Activated T-cell treated with anti-CD3 and anti-CD28 coated beads, Interleukin-2, amount 50 U/mL, for 1 hour (primary cell): ENCODE measurements at places on chromosomes 3 and 15.
A peak's percentile ranks its signal among the peaks of the same experiment; 100 is the strongest.

GRCh38 chr15:79035111-79035601 lies 55.4 kb downstream of the RASGRF1 start:
- DNase-seq, result no peak

DNA sequence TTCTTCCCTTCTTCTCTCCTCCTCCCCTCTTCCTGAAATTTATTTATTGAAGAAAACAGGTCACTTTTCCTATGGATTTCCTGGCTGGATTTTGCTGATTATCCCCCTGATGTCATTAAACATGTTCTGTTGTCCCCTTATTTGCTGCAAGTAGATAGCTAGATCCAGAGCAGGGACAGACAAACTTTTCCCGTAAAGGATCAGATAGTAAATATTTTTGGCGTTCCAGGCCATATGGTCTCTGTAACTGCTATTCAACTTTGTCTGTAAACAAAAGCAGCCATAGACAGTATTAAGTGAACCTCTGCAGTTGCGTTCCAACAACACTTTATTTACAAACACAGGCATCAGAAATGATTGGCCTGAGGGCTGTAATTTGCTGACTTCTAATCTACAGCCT lies 241.3 kb downstream of the NEK10 start:
- no peak for DNase-seq

GRCh38 chr3:36312351-36312750 lies 68.0 kb upstream of the STAC start:
- DNase-seq, result no peak

DNA sequence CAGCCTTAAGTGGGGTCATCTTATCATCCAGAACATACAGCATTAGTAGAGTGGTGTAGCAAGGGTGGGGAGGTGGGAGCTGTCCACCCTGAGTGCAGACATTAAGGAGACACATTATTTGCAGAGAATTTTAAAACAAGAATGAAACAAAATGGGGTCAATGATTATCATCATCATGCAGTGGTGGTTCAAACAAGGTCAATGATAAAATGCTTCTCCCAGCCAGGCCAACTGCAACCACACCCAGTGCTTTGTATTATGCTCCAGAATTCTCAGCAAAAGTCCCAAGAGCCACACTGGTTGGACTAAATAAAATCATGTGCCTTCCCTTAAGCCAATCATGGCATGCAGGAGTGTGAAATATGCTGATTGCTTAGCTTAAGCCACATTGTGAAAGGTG lies 96.7 kb upstream of the FHIT start:
- DNase-seq, result no peak

GRCh38 chr3:103446953-103447629 lies 1012.3 kb downstream of the ZPLD1 start:
- DNase-seq, result no peak

DNA sequence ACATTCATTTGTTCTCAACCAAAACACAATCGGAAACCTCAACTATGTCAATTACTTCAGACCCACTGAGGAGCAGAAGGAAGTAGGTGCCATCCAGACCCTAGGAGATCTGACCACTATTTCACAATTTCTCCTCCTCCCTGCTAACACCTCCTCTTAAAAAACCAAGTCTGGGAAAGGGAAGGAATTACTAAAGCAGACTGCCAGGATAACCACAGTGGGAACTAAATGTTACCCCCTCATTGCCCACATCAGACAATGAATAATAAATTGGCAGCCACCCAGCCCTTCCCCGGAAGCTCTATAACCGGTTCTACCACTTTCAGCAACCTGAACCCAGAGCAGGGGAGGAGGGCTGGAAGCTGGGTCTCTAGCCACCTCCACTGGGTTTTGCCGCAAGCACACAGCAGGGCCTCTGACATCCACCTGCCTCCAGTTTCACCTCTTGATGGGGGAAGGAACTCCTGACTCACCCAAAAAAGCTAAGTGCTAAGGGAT lies 17.6 kb downstream of the C15orf62 start:
- peak; percentile 50 for DNase-seq

- DNase-seq, result no peak
Measured at GRCh38 chr15:60442763-60443162, 36.2 kb downstream of the ICE2 start.

GRCh38 chr15:57190208-57190607 lies 186.1 kb upstream of the CGNL1 start:
- DNase-seq, result no peak

DNA sequence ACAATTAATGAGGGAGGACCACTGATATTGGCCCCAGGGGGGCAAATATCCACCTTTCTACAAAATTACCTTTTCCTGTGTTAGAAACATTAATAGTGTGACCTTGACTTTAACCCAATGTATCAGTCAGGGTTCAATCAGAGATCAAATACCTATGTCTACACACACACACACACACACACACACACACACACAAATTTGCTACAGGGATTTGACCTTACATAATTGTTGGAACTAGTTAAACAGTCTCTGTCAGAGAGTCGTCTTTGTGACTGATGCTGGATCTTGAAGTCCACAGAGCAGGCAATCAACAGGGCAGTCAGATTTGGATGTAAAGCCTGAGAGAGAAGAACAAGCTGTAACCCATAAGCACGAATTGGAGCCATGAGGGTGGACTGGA lies 32.5 kb downstream of the TM4SF4 start:
- no peak for DNase-seq

GRCh38 chr3:38805004-38805403 lies 11.0 kb downstream of the SCN10A start:
- no peak for DNase-seq

DNA sequence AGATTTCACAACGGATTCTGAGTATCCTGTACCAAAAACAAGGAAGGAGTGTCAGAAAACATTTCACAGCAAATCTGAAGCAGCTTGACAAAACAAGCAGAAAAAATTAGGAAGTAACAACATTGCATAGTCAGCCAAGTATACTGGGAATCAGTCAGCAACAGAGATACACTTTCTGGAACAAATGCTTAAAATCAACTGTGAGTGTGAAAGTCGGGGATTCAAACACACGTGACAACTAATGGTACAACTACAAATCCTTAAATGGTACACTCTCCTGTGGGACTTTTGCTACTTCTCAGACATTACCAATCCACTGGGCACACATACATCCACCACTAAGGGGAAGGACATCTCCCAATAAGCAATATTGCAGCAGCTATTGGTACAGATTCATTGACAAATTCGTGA lies 296.6 kb upstream of the MME start:
- no peak for DNase-seq

DNA sequence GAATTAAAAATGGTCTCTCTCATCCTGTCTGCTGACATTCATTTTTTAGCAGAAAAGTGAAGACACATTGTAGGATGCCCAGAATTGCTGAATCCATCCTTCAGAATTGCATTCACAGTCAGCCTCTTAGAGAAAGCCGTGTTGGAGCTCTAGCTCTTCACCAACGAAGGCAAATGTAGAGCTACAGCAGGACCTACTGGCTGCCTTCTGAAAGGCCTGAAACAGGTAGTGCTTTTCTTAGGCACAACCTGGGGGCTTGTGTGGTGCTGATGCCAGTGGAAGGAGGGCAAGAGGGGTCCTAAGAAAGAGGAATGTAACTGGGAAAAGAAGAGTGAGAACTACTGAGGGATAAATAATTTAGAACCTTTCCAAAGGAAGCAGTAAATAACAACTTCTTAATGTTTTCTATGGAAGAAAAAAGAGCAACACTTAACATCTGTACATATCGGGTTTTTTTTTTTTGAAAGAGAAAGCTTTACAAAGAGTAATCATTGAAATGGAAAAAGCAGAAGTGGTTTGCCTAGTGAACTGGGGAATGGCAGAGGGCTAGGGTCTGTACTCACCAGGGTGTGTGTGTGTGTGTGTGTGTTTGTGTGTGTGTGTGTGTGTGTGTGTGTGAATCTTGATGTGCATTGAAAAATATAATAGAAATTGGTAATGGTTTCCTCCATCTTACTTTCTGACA lies 297.8 kb downstream of the SATB1 start:
- DNase-seq, result no peak

DNA sequence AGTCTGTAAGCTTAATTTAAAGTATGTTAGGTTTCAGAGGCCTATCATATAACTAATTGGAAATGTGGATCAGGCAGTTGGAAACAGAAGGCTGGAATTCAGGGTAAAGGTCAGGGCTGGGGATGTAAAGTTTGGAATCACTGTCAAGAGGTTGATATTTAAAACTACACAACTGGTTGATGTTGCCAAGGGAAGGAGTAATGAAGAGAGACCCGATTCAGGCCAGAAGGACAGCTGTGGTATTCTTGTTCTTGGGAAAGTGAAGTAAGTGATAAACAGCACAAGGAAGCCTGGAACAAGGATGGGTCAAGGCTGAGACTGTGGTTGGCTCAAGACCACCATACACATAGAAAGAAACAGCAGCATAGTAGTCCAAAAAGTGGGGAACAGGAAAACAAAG lies 654.2 kb downstream of the NTRK3 start:
- no peak for DNase-seq

DNA sequence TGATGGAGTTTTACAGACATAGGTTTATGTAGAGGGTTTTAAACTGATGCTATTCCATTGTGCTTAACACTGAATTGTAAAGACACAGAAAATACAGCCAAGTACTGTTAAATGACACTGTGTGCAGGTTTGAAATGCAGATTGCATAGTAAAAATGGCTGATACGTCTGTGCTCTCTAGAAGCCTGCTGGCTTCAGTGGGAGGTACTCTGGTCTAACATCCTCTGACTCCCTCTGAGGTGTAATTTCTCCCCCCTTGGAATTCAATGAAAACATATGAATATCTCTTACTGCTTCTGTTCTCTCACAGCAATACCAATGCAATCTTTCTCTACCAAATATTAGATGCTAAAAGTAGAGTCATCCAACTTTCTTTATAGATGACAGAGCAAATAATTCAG lies 176.6 kb downstream of the SLC9A9 start:
- DNase-seq, result no peak

- DNase-seq, result no peak
Measured at GRCh38 chr3:84194029-84194428, 764.8 kb upstream of the CADM2 start.

DNA sequence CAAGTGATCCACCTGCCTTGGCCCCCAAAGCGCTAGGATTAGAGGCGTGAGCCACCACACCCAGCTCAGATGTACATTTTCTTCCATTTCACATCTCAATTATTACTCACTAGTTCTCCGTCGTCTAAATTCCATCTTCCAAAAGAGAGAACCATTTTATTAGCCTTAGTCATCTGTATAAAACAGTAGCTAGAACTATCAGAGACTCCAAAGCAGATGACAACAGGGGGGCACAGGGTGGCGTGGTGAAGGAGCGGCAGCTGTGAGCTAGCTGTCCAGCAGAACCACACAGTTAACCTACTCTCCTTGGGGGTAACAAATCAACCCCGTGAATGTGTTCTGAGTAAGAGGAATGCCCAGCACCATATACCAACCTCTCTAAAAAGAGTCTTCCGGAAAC lies 7.1 kb downstream of the SLC25A20 start:
- DNase-seq, result no peak

GRCh38 chr15:35519541-35520149 lies 26.3 kb downstream of the DPH6 start:
- DNase-seq, result no peak

DNA sequence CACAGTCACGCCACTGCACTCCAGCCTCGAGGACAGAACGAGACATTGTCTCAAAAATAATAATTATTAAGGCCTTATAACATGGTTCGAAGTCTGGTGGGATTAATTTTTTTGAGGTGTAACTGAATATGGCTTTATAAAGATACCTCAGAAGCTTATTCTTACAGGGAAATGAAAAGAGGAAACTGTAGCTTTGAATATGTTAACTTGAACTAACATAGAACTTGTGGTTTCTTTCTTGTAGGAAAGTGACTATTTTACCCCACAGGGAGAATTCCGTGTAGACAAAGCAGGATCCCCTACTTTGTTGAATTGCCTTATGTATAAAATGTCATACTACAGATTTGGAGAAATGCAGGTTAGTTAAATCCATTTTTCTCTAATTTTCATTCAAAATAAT lies 96.3 kb downstream of the STT3B start:
- no peak for DNase-seq

DNA sequence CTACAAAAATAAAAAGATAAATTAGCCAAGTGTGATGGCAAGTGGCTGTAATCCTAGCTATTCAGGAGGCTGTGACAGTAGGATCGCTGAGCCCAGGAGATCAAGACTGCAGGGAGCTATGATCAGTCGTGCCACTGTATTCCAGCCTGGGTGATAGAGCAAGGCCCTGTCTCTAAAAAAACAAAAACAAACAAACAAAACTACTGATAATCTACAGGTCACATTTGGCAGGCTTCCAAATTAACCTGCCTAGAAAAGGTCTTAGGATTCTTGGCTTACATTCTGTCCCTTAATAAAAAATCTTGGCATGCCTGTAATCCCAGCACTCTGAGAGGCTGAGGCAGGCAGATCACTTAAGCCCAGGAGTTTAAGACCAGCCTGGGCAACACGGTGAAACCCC lies 33.4 kb upstream of the SETD2 start:
- no peak for DNase-seq

GRCh38 chr3:140903196-140903595 lies 38.4 kb upstream of the SLC25A36 start:
- no peak for DNase-seq

GRCh38 chr3:70640481-70640880 lies 328.0 kb upstream of the MDFIC2 start:
- DNase-seq, result no peak

DNA sequence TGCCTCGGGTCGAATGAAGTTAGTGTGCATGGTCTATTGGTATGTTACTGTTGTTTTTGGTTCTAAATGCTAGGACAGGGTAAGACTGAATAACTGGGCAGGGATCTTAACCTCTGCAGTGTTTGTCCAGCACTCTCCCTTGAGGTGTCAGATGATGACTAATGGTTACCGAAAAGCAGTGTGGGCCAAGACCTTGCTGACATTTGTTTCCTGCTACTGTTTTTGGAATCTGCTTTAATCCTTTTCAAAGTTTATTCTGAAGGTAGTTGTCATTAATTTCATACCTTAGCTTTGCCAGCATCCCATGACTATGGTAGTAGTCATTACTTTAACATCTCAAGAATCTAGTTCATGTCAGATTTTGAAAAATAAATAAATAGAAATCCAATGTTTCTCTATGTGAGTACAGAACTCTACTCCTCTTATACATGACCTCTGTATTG lies 117.0 kb downstream of the P3H2 start:
- no peak for DNase-seq

DNA sequence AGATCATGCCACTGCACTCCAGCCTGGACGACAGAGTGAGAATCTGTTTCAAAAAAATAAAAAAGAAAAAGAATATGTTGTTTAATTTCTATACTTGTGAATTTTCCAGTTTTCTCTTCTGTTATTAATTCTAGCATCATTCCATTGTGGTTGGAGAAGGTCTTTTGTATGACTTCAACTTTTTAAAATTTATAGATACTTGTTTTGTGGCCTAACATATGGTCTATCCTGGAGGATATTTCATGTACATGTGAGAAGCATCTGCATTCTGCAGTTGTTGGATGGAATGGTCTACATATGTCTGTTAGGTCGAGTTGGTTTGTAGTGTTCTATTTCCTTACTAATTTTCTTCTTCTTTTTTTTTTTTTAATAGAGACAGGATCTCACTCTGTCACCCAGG lies 35.6 kb downstream of the MAP1A start:
- DNase-seq, result no peak

GRCh38 chr3:99875929-99876841 lies 58.5 kb downstream of the CMSS1 start:
- peak; percentile 77 for DNase-seq
